ENCODE measurements at places on chromosomes 11 and 22.

DNA sequence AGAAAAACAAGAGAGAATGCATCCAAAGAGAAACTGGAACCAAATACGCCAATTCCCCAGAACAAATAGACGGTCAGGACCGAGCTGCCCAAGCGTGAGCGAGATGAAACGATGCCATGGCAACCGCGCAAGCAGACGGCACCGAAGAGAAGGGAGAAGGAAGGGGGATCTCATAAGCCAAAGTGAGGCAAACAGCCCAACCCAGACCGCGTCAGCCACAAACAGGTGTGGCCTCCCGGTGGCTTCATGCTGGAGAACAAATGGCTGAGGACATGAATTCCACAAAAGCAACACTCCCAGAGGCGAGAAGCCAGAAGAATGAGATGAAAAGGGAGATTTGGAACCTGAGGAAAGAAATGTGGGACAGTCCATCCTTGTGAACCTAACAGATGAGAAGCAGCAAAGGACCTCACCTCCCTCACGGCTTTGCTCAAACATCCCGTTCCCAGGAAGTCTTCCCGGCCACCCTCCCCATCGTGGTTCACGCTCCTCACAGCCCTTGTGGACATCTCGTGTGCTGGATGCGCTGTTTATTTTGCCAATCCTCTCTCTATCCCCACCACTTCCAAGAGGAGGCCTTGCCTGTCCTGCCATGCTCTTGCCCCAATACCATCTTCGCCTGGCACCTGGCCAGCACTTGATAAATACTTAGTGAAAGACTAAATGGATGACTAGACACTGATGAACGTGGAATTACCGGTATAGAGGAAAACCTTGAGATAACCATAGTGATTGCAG is 89.1 kb upstream of the RTL6 start:
- DNase-seq = no peak

- DNase-seq = no peak
Observed at GRCh38 chr11:76838678-76839068, 22.0 kb upstream of the ACER3 start.

- no peak for DNase-seq
Observed at GRCh38 chr11:19368726-19369375, 128.1 kb upstream of the E2F8 start.

- no peak for DNase-seq
Observed at GRCh38 chr11:108703916-108704315, 39.0 kb downstream of the DDX10 start.

GRCh38 chr11:119175493-119176077 is 7.1 kb downstream of the NLRX1 start:
- DNase-seq = no peak

DNA sequence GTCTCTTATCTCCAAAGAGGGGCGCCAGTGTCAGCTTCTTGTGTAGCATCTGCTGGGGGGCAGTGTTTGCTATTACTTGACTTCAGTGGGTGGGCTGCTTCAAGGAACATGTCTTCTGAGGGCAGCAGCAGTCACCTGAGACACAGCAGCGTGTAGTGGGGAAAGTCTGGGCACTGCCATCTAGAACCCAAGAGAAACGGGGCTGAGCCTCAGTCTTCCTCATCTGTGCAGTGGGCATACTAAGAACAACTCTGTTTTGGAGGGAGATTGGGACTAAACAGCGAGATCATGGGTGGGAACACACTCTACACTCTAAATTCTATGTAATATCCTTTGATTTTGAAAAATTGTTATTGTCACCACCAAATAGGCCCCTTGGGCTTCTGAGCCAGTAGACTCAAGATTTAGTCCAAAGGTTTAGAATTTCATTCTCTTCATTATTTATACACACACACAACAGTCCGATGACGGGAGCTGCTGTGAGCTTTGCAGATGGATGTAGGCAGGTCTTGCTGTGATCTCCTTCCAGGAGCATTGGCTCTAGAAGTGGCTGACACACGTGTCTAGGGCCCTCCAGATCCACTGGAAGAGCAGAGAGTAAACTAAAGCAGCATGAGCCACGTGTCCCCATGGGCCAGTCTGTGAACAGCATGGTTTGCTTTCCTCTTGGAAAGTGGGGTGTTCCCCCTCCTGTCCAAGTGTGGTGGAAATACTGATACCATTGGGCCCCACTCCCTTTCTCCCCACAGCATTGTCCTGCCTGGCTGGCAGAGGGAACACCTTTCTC is 51.8 kb downstream of the TRAF6 start:
- DNase-seq = no peak

GRCh38 chr11:105100206-105100605 is 39.4 kb downstream of the CARD18 start:
- DNase-seq = no peak

DNA sequence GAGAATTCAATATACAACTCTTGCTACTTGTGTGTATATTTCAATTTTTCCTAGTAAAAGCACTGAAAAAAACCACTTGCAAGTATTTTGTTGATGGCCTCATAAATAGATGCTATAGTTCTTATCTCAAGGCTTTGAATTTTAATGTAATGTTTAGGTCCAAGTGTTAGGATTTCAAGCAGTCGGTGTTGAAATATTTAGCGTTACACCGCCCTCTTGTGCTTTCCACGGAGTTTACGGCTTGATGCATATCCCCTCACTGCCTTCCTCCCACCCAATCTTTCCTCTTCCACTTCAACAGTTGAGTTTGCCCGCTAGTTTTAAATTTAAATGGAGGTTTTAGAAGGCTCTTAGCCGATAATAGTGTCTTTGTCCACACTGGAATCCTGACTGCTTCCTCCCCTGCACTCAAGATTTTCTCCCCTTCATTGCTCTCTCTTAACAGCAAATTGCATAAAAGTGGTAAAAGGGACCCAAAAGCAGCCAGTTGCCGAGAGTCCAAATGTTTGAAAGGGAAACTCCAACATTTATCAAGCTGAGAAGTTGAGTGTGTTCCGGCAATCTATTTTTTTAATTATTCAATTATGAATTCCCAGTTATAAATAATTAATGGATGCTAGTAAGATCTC is 25.9 kb upstream of the HTATIP2 start:
- DNase-seq = no peak

- DNase-seq = no peak
Observed at GRCh38 chr22:44605486-44605885, 96.5 kb upstream of the PRR5 start.

GRCh38 chr11:34653851-34654482 is 33.1 kb downstream of the EHF start:
- DNase-seq = no peak
